ENCODE measurements at places on chromosomes 5 and 9.
A peak's percentile ranks its signal among the peaks of the same experiment; 100 is the strongest.

- DNase-seq, result no peak
Measured at GRCh38 chr5:132226516-132227234, 978 bp downstream of the P4HA2 start.

- peak; percentile 48 for DNase-seq
Measured at GRCh38 chr5:134175921-134176510, 734 bp downstream of the SKP1 start.

GRCh38 chr5:1064383-1065142, 47.3 kb downstream of the SLC12A7 start:
- no peak for DNase-seq

DNA sequence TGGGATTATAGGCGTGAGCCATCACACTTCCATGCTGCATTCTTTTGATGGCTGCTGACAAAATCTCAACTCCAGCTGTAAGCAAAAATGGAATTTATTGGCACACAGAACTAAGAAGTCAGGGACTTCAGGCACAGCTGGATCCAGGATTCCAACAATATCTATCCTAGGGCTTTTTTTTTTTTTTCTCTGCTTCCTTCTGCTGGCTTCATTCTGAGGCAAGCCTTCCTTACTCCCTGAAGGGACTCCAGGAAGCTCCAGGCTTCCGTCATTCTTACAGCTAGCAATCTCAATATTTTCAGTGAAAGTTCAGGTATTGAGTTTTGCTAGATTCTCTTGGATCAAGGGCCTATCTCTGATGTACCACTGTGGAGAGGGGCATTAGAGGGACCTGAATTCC, 66.1 kb downstream of the GALNT12 start:
- DNase-seq, result no peak

GRCh38 chr5:141186897-141187512, at the start of gene PCDHB9:
TSS of gene PCDHB9 (plus strand) at chr5:141187161. CDS start at chr5:141187319, 158 bp downstream.
- DNase-seq, result peak; percentile 48

DNA sequence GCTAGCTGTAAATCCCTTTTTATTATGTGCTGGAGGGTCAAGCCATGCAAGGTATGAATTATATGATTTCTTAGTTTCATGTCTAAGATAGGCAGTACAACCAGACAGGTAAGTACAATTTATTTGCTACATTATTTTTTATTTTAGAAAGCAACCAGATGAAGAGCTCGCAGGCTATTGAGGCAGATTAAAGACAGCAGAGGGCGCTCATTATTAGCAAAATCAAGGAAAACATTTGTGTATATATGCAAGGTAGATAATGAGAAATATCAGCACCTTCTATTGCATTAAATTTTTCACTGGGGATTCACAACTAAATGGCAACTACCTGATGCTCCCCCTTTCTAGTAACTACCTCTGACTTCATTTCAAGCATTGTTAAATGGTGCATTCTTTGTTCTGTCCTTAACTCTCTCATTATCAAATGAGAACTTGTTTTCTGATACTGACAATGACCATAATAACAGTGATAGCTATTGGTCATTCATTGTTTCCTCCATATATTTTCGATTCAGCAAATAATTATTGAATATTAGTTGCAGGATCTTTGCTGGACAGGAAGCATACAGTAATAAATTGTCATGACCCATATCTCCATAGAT, 8.6 kb downstream of the SCGB3A2 start:
- DNase-seq, result peak; percentile 72

- no peak for DNase-seq
Measured at GRCh38 chr5:39254671-39255070, 35.3 kb upstream of the FYB1 start.

- peak; percentile 73 for DNase-seq
Measured at GRCh38 chr5:35926389-35927051, 11.9 kb downstream of the CAPSL start.

GRCh38 chr9:107942291-107942690, 452.7 kb upstream of the KLF4 start:
- no peak for DNase-seq

DNA sequence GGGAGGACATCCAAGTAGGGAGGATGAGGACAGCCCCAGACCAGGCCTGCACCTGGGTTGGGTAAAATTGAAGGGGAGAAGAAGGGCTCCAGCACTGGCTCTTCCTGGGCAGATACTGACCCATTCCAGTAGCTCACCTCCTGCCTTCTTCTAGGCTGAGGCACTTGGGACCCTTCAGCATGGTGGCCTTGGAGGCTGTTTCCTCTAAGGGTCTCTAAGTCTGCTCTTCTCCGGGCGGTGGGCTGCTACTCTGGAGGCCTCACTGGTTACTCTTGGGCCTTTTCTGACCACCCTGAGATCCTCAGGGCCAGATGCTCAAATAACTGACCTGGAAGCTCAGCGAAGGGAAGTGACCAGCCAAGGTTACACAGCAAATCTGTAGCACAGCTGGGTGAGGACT, 2.8 kb upstream of the TIFAB start:
- no peak for DNase-seq

GRCh38 chr9:2780326-2780725, 63.0 kb downstream of the KCNV2 start:
- DNase-seq, result no peak

DNA sequence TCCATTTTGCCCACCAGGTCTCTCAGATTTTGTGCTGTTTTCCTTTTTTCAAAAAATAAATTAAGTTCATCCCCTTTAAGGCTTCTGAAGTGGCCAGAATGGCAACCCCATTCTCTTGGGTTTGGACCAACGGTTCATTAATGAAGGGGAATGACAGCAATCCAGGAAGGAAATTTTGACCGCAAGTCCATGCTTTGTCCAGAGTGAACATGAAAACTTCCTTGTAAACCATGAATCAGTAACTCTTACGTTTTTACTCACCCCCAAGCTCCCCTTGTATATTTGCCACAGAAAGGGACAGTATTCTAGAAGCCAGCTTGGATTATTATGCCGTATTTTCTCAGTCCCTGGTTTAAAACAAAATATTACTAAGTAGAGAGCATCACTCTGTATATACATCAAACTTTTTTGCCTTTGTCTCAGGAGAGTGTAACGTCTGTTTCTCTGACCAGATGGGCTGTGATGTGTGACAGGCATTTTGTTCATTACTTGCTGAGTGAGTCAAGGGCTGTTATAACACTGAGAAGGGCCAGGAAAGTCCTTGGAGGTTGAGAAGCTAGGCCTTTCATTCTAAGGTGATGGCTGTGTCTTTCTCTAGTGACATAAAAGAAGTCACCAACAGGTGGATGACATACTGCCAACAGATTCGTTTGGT, 148.2 kb downstream of the SMARCA2 start:
- peak; percentile 40 for DNase-seq

DNA sequence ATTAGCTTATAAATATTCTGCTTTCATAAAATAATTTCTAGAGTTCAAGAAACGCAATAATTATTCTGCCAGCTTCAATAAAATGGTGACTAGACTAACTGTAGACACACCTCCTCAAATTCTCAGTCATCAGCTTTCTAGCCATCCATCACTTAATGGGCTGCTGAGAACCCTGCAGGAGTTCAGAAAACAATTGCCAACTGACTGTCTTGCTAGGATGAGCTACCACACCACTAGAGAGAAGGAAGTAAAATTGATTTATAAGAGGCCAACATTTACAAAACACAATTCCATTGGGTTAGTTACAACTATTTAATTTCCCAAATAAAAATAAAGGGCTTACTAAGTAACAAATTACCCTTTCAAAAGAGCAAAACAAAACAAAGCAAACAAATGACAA, 126.5 kb upstream of the PAPPA start:
- DNase-seq, result no peak

- no peak for DNase-seq
Measured at GRCh38 chr5:79120221-79120620, 8.6 kb downstream of the BHMT start.

GRCh38 chr5:169655353-169655752, 18.3 kb downstream of the DOCK2 start:
- DNase-seq, result no peak

GRCh38 chr5:121019734-121020133, 555.6 kb downstream of the PRR16 start:
- DNase-seq, result no peak

DNA sequence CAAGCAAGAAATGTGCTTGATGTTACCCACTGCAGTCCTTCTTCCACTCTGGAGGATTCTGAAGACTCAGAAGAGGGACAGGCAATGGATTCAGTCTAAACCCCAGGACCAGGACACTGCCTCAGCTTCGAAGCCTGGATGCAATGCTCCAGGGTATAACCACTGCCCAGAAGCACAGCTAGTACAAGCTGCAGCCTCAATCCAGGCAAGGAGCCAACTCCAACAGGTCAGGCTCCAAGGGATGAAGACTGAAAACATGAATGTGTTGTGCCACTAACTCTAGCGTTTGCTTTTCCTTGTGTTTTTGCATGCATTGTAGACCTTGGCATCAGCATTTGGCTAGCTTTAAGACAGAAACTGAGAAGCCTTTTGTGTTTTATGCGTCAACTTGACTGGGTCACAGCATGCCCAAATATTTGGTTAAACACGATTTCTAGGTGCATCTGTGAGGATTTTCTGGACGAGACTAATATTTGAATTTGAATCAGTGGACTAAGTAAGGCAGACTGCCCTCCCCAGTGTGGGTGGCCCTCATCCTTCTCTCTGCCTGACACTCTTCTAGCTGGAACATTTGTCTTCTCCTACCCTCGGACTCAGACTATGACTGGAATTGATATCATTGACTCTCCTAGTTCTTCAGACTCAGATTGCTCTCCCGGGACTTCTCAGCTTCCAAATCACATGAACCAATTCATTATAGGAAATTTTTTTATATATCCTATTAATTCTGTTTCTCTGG, 20.5 kb upstream of the GPX3 start:
- DNase-seq, result no peak

- peak; percentile 91 for DNase-seq
Measured at GRCh38 chr5:151684690-151685361, 1.9 kb downstream of the SPARC start.

GRCh38 chr5:59661954-59662615, 231.4 kb downstream of the PDE4D start:
- peak; percentile 84 for DNase-seq

GRCh38 chr9:112124156-112124555, 50.9 kb downstream of the SUSD1 start:
- DNase-seq, result no peak

DNA sequence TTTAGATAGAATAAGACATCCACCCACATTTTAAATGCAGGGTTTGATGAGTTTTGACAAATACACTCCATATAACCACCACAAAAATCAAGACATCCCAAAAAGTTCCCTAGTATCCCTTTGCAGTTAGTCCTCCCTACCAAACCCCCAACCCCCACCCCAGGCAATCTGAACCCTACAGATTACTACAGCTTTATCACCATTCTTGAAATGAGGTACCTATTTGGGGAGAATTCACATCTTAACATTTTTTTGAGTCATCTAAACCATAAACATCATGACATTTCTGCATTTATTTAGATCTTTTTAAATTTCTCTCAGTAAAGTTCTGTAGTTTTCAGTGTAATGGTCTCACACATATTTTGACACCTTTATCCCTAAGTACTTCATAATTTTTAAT, 53.9 kb downstream of the PTBP3 start:
- no peak for DNase-seq

- DNase-seq, result peak; percentile 47
Measured at GRCh38 chr9:89461265-89461664, 36.6 kb downstream of the SEMA4D start.

- DNase-seq, result no peak
Measured at GRCh38 chr5:171493646-171494393, 74.4 kb downstream of the FGF18 start.

DNA sequence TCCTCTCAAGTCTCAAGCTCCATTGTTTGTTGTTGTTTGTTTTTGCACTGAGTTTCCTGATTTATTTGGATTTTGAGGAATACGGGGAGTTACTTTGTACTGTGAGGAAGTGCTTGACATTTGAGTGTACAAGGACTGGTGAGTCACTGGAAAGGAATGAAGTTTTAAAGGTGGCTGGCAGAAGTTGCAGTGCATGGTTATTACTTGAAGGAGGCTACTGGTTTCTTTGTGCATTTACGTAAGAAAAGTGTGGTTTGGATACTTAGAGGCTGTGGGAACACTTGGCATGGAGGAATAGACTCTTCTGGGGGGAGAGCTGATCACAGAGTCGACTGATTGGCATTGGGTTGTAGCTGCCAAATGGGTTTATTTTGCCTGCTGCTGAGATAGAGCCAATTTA, 919.0 kb downstream of the TAF11L14 start:
- DNase-seq, result no peak

DNA sequence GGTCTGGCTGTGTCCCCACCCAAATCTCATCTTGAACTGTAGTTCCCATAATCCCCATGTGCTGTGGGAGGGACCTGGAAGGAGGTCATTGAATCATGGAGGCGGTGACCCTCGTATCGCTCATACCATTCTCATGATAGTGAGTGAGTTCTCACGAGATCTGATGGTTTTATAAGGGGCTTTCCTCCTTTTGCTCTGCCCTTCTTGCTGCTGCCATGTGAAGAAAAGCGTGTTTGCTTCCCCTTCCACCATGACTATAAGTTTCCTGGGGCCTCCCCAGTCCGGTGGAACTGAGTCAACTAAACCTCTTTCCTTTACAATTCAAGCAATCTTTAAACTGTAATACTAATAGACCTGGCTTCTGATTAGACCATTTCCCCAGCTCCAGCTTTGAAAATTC, 92.2 kb upstream of the SARDH start:
- DNase-seq, result no peak

DNA sequence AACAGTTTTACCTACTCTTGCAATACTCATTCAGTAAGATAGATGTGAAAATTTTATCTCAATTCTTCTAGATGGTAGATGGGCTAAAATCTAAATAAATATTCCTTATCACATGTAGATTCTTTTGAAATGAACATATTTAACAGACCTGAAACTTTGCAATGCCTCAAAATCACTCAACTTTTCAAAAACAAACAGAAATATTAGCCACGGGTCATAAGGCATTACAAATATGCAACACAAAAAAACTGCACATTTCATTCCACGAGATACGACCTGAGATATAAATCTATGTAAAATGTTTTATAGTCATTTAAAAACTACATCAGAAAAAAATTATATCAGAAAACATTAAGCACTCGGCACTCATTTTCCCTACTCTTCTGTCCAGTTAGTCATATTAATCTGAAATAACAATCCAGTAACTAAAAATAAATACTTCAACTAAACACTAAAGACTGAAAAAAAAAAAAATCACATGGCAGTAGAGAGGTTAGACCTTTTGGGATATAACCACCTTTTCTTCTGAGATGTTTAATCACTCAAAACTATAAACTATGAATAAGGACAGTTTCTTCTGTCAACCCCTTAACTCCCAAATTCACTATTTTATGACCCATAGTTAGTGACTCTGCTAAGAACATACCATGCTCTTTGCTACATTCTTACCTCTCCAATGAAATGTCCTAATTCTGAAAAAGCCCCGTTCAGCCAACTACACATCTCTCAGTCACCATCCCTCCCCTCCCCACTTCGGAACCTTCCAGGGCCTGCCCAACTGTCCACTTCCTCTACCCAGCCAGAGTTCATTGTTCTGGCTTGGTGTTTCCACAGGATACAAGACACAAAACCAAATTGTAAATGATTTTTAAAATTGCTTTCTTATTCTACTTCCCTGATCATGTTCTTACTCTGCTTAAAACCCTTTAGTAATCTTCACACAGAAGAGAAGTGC, 6.4 kb downstream of the HOMER1 start:
- peak; percentile 43 for DNase-seq

Data from dermis blood vessel endothelial cell (primary cell).